NCI-H2081 (cell line): ENCODE measurements at places on chromosomes 11 and 22.

DNA sequence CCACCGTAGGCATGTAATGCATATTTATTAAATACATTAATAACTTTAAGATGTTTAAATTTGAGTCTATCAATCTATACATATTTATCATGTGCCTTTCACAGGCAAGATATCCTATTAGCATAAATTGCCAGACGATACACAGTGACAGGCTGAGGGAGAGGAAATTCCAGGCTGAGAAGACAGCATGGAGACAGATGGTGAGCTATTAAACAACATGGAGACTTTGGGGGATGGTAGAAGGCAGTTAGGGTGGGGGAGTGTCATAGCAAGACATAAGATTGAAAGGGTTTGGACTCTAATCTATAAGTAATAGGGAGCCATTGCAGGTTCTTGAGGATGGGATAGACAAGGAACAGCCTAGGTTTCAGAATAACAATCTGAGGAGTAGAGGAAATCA, 138.5 kb downstream of the NXPE2 start:
- DNase-seq: no peak

DNA sequence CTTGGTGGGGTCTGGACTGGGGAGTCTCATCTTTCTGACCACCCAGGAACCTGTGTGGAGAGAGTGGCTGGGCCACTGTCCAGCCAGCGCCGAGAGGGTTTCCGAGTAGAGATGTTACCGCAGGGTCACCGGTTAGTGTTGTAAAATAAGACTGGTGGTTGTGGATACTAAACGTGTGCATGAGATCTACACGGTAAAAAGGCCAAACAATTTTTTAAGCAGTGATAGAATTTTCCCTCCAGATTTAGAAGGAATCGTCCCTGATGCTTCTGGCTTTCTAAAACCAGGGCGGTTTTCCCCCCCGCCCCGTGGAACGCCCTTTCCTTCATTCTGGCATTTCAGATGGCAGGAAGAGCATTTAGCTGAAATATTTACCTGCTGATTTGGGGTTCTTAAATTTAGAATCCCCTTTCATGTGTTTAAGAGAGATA, 72.6 kb upstream of the PPARA start:
- no peak for DNase-seq

- DNase-seq: no peak
Measured at GRCh38 chr22:37824674-37825641, 1.8 kb downstream of the GALR3 start.

- no peak for DNase-seq
Measured at GRCh38 chr11:66933531-66933930, 24.7 kb downstream of the PC start.

DNA sequence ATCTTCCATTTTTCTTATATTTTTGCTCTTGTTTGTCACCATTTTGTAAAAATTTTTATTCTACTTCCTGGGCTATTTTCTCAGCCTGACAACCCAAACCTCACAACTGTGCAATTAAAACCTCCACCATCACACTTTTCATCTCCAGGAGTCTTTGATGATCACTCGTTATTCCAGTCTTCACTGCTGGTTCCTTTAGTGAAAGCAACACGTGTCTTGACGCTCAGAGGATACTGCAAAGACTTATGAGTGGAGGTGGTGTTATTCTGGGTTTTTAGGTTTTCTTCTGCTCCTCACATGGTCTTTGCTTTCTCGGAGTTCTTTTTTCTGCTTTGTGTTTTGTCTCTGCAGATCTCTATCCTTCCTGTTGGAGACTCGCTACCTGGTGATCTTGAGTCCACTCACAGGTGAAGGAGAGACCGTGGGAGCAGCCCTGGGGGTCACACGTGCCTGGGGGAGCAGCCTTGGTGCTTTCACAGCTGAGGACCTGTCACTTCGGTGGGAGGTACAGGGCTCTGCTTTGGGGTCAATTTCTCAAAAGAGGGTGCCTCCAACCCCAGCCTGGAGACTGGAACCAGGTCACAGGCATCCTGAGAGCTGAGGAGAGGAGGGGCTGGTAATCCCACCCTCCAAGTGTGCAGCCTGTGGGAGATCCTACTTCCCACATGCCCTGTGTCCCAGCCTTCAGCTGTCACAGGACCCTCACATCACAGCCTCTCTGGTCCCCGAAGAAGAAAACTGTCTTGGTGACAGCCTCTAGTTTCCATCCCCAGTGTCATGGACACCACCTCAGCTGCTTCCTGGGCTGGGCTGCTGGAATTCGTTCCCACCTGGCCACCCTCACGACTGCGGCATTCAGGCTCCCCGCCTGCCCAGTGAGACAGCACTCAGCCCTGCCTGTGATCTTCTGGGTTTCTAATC, 11.0 kb downstream of the SULT4A1 start:
- DNase-seq: no peak

GRCh38 chr11:90294091-90294490, 71.2 kb upstream of the CHORDC1 start:
- DNase-seq: no peak

DNA sequence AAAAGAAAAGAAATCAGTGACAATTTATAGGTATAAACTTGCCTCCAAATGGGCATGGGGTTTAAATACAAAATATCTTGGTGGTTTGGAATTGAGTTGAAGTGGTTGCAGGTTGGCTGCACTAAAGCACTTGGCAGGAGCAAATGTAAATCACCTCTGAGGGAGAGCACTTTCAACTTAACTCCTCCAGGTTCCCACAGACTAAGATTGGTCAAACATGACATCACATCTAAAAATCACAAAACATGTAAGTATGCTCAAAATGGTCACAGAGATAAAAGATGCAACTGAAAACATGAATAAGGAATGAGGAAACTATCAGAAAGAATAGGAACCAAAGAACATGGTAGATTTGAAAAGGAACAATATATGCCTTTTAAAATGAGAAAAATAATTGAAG, 12.3 kb upstream of the SHANK3 start:
- DNase-seq: no peak

- no peak for DNase-seq
Measured at GRCh38 chr11:77027275-77027674, 6.9 kb upstream of the B3GNT6 start.

DNA sequence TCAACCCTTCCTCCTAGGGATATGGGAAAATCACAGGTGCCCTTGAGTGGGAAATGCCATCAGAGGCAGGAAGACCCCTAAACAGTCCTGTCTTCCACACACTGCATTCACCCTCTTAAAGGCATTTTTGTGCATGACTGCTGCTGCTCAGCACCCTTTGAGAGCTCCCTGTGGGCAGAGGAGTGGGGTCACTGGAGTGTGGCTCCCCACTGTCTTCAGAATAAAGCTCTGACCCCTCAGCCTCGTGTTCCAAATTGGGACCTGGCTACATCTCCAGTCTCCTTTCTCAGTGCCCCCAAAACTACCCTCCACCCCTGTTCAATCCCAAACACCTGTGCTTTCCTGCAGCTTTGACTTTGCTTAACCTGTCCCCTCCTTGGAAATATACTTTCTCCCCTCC, 46.6 kb downstream of the CHRDL2 start:
- DNase-seq: no peak

DNA sequence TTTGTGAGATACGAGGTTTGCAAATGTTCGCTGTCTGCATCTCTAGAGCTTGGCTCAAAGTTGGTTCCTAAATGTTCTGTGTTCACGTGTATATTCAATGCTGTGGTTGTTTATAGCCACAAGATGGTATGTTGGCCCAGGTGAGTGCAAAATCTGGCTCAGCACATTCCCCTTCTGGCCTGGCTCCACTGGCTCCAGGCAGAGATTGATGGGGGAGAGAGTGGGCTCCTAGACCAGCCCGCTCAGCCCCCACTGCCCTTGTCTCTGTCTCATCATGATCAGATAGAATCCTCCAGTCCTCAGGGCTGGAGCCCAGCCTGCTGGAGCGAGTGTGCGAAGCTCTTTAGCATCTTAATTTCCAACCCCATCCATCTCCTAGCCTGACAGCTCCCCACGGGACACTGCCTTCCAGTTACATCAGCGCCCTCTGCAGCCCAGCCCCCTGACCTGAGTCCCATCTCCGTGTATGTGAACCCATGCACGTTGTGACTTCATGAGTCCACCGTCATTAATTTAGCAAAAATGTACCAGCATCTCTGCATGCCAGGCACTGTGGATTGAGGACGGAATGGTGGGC, 2.0 kb downstream of the P2RX3 start:
- no peak for DNase-seq

- no peak for DNase-seq
Measured at GRCh38 chr22:40791241-40791640, 27.9 kb downstream of the SLC25A17 start.

GRCh38 chr11:68158580-68158979, 37.4 kb upstream of the CHKA start:
- DNase-seq: no peak

DNA sequence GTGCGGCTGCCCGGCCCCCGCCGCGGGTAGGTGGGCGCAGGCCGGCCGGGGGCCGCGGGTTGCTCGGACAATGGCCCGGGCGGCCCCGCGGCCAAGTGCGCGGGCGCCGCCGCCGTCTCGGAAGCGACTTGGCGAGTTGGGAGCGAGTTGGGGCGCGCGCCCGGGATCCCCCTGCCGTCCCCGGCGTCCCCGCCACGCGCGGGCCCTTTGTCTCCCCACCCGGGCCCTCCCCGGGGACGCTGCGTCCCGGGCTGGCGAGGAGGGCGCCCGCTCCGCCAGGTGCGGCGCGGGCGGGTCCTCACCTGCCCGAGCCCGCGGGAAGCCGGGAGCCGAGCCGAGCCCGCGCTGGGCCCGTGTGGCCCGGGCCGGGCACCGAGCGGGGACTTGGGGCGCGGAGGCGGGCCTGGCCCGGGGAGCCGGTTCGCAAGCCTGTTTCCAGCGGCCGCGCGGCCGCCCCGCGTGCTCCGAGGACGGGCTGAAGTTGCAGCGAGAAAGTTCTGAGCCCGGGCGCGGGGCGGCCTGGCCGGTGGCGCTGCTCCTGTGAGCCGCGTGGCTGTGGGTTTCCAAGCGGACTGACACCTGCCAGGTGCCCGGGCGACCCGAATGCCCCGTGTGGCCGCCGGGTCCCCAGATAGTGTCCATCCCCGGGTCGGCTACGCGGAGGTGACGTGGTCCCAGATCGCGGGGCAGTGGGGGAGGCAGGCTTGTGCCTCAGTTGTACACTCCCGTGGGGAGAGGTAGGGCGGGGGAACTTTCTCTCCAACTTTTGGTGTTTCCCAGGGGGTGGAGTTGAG, 586 bp downstream of the LRP5 start:
- no peak for DNase-seq

DNA sequence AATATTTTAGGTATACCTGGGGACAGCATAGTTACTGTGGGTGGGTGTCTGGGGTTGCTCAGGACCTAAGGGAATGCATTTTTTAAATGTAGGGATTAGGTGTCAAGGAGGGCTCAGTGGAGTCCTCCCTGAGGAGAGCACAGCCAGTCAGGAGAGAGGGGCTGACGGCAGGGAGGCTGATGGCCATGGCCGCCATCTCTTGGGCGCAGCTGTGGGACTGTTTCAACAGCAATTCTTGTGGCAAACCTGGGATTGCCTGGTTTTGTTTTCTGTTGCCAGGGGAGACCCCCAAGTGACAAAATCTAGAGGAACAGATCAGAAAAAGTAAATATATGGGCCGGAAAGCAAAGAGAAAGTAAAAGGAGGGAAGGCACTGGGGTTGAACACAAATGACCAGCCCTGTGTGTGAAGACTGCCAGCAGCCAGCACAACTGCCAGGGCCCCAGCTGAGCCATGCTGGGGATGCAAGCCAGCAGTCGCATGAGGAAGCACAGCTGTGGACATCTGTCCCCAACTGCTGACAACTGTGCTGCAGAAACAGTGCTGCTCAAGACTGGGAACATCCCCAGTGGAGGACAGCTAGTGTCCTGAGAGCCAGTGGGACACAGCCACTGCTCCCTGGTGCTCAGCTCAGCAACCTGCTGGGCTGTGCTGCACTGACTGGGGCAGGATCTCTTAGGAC, 10.5 kb downstream of the MIF start:
- no peak for DNase-seq

DNA sequence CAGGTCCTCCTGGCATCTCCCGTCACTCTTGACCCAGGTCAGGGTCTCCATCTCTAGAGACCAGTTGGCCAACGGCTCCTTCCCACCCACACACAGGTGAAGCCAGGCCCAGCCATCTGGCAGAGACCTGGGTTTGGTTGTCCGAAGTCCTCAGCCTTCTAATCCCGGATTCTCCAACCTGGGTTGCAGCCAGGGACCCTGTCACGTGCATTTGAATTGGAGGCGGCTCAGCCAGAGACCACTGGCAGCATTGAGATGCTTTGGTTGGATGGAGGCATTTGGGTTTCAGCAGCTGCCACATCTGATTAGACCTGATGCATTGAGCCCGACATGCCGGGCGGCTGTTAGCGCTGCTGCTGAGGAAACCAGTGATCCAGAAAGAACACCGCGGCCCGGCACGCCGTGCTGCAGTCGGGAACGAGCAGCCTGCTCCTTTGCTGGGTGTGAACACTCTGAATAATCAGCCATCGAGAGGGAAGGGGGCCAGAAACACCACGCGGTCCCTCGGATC, 163.2 kb downstream of the BRD1 start:
- no peak for DNase-seq

- no peak for DNase-seq
Measured at GRCh38 chr11:62071408-62071807, 52.4 kb upstream of the INCENP start.

DNA sequence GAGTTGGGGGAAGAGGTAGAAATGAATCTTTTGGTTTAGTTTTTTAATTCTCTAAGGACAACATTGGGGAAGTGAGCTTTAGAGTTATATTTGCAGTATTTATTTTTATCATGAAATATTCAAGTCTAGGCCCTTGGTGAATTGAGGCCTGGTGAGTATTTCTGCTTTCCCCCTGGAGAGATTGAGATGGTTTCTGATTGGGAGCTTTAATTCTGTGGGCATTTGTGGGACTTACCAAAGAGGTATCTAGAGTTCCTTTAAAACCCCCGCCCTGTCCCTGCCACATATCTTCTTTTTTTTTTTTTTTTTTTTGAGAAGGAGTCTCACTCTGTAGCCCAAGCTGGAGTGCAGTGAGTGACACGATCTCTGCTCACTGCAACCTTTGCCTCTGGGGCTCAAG, 9.6 kb downstream of the ACO2 start:
- no peak for DNase-seq

DNA sequence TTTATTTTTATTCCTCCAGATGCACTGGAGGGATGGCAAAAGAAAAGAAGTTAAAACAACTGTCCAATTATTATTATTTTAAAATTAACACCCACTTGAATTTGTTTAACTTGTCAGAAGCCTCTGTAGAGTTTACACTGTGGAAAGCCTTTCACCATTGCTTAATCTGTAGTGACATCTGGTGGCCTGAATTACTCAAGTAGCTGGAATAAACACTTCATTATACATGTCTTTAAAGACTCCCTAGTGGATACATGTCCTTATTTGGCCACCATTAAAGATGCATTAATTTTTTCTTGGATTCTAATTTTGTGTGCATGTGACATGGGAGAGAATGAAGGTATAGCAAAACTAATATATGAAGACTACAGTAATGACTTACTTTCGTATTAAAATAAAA, 1496.5 kb downstream of the FAM181B start:
- DNase-seq: peak; percentile 0

DNA sequence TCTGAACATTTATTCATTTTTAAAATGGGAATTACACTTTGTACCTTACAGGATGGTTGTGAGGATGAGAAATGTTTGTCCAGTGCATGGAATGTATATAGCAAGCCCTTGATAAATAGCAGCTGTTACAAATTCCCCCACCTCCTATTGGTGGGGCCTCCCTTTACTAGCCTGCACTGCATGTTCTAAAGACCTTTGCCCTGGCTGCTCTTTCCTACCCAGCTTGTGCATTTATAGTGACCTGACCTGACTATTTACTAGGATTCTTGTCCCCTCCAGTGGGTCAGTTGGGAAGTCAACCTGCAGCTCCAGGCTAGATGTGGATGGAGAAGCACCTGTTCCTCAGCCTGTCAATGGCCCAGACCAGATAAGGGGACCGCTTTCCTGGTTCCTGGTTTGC, 180.3 kb downstream of the HIPK3 start:
- DNase-seq: no peak
